Amniotic stem cell (primary cell): ENCODE measurements at places on chromosomes 4 and X.

- no peak for DNase-seq
These were observed 1163.5 kb upstream of the PABPC4L start for GRCh38 chr4:135365065-135365464.

GRCh38 chrX:81662381-81662780 is 460.5 kb downstream of the SH3BGRL start:
- DNase-seq = no peak

DNA sequence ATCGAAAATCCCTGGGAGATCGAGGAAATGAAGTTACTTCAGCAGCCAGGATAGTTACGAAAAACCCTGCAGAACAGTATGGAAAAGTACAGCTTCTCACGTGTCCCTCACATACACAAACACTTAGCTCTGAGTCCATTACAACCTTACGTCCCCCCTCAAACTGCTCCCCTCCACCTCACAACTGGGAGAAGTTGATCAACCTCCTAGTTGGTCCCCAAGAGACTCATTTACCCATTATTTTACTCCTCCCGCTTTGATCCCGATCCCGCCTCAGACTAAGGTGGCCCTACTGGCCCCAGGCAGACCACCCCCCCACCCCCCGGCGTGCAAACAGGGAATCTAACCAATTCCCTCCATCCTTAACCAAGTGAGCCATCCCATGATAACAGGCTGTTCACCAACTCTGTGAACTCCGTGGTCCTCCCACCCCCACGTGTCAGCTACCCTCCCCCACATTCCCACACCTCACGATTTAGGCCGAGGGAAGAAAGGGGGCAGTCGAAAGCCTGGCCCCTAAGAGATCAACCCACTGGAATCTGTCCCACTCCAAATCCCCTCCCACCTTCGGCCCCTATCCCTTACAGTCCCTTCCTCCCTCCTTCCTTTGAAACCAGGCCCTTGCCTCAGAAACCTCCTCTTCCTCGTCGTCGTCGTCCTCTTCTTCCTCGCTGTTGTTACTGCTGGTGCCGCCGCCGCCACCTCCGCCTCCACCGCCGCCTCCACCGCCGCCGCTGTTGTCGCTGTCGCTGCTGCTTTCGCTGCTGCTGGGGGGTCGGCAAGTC is 755 bp downstream of the ANKRD17 start:
- DNase-seq = no peak

GRCh38 chr4:124123181-124123580 is 589.4 kb downstream of the ANKRD50 start:
- DNase-seq = no peak

GRCh38 chr4:39384563-39384962 is 18.4 kb upstream of the RFC1 start:
- no peak for DNase-seq

DNA sequence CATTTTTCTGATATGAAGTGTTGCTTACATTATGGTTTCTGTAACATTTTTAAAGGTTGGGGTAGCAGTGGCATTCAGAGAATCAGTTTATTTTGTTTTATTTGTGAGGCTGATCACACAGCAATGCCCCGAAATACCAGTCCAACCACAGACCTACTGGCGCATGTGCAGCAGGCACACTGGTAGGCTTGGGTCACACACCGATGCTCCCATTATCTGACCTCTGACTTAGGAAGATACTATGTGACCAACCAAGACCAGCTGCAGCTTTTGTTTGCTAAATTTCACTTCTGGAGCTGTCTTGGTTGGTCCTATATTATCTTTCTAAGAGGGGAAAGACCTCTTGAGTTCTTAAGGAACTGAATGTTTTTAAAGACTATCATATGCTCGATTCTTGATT is 18.7 kb downstream of the PGM2 start:
- no peak for DNase-seq

DNA sequence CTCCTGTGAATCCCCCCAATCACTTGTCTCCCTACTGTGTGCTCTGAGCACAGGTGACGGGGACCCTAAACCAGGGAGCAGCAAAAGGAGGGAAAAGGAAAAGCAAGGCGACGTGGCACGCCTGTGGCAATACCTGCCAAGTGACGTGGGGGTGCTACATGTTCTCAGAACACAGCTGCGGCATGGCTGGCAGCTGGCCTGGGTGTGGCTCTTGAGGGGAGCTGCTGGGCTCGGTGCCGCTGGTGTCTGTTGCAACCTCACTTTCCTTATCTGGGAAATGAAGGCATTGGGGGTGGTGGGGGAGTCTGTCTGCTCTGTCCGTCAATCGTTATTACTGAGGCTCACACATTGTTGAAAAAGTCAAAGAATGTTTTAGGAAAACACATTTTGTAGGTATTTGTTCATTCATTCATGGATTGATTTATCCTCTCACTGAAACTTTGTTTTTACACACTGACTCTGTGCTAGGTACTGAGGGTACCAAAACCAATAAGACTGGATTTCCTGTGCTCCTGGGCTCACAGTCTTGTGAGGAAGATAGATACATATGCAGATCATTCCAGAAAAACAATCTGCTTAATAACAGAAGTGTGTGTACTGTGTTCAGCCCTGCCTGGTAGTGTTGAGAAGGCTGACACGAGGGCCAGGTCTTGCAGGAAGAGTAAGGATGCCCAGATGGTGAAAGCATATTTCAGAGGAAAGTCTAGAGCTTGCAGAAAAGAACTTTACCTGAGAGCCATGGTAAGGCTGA is 217.6 kb downstream of the PTTG2 start:
- DNase-seq = no peak

- no peak for DNase-seq
These were observed 343 bp downstream of the DACH2 start for GRCh38 chrX:86148594-86148993.

DNA sequence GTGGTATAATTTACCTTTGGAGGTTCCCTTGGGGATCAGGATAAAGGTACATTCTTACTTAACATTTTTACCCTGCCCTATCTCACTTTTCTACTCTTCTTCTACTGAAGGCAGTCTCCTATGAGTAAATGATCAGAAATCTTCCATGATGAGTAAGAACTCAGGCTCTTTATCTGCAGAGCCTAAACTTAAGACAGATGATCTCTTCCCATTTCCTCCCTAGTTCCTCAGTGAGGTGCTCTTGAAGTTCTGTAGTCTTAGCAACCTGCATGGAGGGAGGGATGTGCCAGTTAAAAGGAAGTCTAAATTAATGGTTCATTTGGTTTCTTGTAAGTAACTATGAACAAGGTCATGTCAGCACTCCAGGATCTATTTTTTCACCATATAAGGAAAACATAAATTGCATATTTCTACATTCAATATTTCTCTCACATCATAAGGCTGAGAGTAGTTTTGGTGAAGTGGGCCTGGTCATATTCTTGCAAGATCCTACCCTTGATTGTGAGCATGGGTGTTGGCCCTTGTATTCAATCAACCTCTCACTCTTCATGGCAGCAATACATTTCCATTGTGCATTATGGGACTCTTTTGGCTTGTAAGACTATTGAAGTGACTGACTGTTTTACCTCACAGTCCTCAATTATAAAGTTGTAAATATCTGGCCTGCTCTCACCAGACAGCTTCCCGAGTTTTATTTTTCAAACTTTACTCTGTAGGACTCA is 295.5 kb downstream of the SLC7A11 start:
- DNase-seq = no peak

- DNase-seq = no peak
These were observed 13.5 kb downstream of the TTC29 start for GRCh38 chr4:146932116-146932515.

DNA sequence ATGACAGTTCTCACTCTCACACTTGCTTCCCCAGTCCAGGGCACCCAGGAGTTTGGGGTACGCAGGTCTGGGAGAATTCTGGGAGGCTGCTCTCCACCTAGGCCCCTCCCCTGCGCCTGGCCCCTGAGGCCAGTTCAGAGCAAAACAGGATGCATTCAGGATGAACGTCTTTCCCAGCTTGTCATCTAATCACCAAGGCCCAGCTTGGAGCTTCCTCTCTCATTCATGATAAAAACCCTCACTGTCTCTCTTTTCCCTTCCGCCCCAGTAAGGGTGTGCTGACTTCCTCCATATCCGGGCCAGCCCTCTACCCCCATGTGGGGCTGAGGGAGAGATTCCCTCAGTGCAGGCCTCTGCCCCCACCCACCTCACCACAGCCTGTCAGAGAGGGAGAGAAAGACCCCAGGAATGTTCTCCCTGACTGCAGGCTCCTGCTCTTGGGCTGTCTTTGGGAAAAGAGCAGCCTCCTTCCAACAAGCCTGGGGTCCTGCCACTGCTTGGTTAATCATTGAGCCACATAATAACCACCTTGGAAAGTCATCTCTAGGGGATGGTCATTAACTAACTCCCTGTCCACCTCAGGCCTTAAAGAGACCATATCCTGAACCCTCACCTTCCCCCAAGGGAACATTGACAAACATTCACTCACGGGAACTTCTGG is 50.1 kb downstream of the STARD8 start:
- no peak for DNase-seq

DNA sequence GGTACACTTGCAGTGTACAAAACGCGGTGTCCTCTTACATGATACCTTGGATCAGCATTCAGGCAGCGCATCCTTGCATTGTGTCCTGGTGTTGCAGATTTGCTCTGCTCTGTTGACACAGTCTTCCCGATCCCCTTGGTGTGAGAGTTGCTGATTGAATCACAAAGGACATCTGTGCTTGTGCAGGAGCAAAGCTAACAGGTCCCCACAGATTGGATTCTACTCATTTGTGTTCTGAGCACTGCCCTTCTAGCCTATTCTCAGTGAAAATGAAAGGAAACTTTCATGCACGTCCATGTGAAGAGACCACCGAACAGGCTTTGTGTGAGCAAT is 171.4 kb downstream of the FRMPD4 start:
- DNase-seq = no peak

DNA sequence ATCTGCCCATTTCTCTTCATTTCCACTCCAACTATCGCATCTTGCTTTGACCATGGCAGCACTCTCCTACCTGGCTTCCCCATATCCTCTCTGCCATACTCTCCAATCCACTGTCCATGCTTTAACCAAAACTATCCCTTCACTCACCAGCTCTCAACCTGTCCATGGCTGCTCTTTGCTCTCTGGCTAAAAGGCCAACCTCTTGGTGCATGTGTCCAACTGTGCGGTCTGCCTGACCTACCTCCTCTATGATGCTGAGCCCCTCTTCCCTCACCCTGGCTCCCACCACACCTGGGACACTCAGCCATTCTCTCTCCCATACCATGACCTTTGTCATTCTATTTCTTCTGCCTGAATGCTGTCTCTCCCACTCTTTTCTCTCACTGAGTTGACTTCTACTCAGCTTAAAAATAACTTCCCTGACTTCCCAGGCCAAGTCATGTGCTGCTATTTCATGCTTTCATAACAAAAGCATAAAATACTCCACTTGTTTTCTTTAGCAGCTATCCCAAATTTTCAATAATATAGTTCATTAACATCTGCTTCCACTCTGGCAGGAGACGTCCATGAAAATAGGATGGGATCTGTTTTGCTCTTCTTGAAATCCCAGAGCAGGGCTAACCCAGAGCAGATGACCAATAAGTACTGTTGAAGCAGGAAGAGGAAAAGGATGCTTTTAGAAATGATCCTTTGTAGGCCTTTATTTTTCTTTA is 29.8 kb upstream of the KLF3 start:
- no peak for DNase-seq

DNA sequence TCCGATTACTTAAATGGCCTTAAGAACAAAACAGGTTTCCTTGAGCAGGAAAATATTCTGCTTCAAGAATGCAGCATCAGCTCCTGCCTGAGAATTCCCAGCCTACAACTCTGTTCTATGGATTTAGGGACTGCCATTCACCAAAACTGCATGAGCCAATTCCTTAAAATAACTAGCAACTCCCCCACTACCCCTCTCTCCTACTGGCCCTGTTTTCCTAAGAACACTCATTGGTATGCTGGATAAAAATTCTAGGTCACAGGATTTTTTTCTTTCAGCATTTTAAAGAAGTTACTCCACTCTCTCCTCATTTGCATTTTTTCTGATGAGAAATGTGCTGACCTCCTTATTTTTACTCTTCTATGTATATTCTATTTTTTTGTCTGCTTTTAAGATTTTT is 347.1 kb downstream of the IDS start:
- DNase-seq = no peak

DNA sequence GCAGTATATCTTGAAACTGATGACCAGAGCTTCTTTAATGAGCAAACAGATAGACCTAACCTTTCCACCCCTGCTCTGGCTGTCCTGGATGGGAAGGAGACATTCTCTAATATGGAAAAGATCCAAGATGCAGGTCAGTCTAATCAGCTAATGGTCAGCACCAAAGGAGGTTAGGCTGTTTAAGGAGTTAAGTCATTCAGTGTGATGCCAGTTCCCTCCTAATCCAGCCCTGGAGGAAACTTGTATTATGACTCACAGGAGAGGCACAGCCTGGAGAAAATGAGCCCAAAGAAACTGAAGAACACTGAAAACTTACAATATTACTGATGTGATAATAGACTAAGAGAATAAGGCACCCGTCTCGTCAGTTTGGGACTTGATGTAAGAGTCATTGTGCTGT is 323.0 kb downstream of the HNRNPD start:
- DNase-seq = no peak

- no peak for DNase-seq
These were observed 197.2 kb downstream of the PDGFC start for GRCh38 chr4:156774422-156774821.

DNA sequence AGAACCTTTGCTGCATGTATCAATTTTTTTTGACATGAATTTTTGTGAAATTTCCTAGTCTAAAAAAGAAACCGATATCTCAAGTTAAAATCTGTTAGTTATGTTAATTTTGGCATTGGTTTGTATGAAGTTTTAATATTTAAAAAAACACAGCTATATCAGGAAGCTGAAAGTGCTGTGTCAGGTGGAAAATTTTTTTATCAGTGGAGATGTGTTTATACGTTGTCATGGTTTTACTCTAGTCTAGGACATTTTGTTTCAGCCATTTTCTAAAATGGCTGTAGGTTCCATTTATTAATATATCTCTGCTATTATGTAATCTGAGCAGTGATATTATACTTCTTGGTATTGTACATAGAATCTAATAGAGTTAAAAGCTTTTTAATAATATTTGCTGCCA is 34.2 kb downstream of the OCRL start:
- DNase-seq = no peak

GRCh38 chrX:56728752-56729151 is 291 bp upstream of the NBDY start:
- no peak for DNase-seq

GRCh38 chrX:66625525-66625924 is 13.4 kb downstream of the EDA2R start:
- DNase-seq = no peak

DNA sequence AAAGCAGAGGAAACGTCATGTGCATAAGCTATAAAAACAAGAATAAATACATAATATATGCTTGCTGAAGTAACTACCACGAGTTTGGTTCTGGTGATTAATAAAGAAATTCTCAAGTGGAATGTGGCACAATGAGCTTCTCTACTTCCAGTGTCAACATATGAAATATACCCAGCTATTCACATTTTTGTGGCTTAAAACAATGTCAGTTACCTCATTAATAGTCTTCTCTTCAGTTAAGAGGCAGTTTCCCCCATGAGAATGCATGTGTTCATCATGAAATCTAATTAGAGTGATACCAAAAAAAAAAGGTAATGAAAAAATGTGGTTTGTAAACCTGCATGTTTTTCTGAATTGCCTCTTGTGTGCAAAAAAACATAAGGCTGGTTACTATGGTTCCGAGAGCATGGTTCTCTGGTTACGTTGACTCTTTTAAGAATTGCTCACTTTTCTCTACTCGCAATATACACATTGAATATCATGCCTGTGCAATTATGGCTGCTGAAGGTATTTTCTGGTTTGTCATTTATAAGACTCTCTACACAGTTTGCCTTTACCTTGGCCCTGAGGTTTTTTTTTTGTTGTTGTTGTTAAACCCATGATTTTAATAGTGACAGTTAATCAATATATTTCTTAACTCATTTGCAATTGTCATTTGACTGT is 108.2 kb downstream of the PCDH7 start:
- no peak for DNase-seq

- DNase-seq = no peak
These were observed 22.7 kb upstream of the NAAA start for GRCh38 chr4:75963558-75963957.
